Liver (tissue), 10 donors: ENCODE measurements at places on chromosomes 12 and 14. TPM values are rescaled to one million over a fixed set of nuclear protein-coding genes. Genes with fewer than 3 reads are reported as not detected.

DNA sequence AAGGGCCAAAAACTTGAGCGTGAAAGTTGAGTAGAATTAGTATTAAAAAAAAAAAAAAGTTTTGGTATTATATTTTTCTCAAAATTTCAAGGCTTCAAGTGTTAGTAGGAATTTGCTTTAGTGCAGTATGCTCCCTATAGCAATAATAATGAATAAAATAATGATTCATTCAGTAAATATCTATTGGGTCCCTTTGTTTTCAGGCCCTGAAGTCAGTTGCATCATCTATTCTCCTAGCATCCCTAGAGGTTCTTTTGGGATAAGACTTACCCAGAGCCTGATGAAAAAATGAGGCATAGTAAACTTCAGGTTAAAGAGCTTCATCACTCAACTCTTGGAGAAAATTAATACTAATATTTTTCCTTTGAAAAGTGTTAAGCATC is 1.1 kb downstream of the KMT5A start:
- no peak for DNase-seq

GRCh38 chr12:29807129-29807528 is 23.4 kb upstream of the TMTC1 start:
- no peak for DNase-seq

WIF1 gene
- not detected for total RNA-seq

- DNase-seq, result no peak
Observed at GRCh38 chr12:26631846-26632245, 201.1 kb downstream of the ITPR2 start.

CIDEB gene
- total RNA-seq, result 32.1 TPM

GRCh38 chr14:20498622-20499021 is 6.7 kb upstream of the RNASE10 start:
- DNase-seq, result no peak

DNA sequence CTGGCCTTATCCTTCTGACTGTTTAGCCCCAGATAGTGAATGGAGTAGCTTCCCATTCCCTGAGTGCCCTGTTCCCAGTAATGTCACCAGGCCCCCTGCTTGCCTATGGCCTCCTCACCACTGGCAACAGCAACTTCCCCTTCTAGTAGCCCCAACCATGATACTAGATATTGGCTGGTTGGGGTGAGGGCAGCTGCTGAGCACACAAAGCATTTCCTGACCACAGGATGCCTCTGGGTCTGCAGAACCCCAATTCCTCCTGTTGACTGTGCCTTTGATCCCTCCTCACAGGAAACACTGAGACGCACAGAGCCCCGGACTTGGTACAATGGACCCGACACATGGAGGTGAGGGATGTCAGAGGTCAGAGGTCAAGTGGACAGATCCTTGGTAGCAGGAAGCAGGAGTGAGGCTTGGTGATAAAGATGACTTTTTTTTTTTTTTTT is 597 bp downstream of the SOAT2 start:
- no peak for DNase-seq

- DNase-seq, result no peak
Observed at GRCh38 chr14:53879747-53880146, 76.9 kb downstream of the BMP4 start.

DNA sequence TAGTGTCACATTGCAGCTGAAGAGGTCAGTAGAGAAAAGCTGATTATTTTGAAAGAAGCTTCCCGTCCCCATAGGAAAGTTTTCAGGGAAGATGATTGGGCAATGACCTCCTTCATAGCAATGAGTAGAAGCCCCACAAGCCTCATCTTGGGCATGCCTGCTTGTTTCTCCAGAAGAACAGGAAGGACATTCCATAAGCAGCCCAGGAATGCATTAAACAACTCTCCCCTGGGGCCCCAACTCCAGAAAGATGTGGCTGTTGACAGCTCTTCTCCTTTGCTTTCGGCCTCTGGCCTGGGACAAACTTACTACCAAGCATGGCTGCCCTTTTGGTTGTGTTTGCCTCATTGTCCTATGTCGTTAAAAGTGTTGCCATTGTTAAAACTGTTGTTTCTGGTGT is 5.7 kb upstream of the VDR start:
- DNase-seq, result no peak

DNA sequence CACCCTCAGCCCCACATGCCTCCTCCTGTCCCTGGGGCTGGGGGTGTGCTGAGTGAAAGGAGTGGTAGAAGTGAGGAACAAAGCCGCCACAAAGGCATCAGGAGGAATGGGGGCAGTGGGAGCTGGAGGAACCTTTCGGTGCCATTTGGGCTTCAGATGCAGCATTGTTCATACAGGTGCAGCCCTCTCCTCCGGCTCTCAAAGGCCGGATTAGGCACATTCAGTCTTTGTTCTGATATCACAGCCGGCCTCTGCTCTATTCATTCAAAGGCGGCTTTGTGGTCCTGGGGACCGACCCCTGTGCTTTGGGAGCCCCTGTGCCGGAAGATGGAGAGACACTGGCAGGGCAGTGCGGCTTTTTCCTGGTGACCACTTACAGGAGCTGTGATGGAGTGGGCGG is 53.2 kb downstream of the SMOC1 start:
- DNase-seq, result no peak

ANG gene
- total RNA-seq, result 153 TPM

- DNase-seq, result no peak
Observed at GRCh38 chr12:69966409-69966808, 141.4 kb downstream of the MYRFL start.

- DNase-seq, result no peak
Observed at GRCh38 chr12:68981516-68981915, 48.5 kb upstream of the CPM start.

- DNase-seq, result no peak
Observed at GRCh38 chr12:94074980-94075629, 73.3 kb upstream of the PLXNC1 start.

KRT74 gene
- not detected for total RNA-seq

DNA sequence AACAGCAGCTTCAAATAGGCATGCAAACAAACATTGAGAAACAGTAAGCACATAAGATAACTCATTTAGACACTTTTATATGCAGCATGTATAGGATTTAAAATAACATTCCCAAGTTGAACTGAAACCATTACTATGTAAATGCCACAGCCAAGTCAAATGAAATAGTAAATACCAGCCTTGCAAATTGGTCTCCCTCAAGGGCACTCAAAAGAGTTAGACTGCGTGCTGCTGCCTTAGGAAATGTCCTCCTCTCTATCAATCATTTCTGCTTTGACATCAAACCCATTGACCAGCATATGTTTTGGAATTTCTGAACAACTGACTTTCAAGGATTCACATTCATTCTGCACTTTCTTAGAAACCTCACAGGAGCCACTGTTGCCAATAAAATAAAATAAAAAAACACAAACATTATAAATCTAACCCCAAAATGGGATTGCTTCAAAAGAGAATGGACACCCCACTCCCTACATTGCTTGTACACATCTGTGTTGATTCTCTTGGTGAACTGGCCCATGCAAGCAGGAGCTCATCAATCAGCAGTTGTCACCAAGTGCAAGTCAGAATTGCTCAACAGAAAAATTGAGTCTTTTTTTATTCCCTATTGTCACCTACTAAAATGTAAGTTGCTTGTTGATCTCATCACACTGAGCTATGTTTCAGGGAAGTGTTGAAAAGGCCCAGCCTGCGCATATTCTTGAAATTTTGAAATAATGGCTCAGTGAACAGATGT is 256.2 kb downstream of the DAD1 start:
- no peak for DNase-seq

- no peak for DNase-seq
Observed at GRCh38 chr12:54689034-54689372, 40.8 kb upstream of the DCD start.

DNA sequence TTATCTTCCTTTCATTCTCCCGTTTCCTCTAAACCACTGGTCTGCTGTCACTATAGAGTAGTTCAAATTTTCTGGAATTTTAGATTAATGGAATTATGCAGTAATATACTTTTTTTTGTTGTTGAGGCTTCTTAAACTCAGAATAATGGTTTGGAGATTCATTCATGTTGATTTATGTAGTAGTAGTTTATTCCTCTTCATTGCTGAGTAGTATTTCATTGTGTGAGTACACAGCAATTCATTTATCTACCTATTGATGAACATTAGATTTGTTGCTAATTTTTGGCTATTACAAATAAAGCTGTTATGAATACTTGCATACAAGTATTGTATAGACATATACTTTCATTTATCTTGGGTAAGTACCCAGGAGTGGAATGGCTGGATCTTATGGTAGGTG is 7.2 kb downstream of the RASSF8 start:
- DNase-seq, result no peak

- DNase-seq, result no peak
Observed at GRCh38 chr14:52852810-52853521, 61.6 kb upstream of the GNPNAT1 start.

NRIP2 gene
- 0.25 TPM for total RNA-seq

GRCh38 chr12:123100450-123100849 is 50.4 kb downstream of the PITPNM2 start:
- DNase-seq, result no peak

- no peak for DNase-seq
Observed at GRCh38 chr12:24898185-24898584, 50.7 kb downstream of the BCAT1 start.

GRCh38 chr14:53912021-53912420 is 44.6 kb downstream of the BMP4 start:
- DNase-seq, result no peak

GRCh38 chr12:124745891-124746570 is 117.6 kb downstream of the SCARB1 start:
- DNase-seq, result peak; percentile 47

DNA sequence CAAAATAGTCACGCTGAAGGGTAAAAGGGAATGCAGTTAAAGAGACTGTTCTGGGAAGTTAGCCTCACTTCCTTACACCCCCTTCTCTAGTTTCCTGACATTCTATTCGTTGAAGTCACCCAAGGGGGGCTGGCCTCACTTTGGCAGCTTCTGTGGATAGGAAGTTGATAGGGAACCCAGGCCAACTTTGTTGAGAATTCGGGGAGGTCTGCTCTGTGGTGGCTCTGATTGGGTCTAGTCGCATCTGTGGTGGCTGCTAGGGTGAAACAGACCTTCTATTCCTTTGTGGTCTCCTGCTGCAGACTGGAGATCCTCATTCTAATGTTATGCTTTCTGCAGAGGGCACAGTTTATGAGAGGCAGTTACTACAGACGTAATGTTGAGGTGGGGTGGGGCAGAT is 28.8 kb upstream of the GZMB start:
- no peak for DNase-seq

DNA sequence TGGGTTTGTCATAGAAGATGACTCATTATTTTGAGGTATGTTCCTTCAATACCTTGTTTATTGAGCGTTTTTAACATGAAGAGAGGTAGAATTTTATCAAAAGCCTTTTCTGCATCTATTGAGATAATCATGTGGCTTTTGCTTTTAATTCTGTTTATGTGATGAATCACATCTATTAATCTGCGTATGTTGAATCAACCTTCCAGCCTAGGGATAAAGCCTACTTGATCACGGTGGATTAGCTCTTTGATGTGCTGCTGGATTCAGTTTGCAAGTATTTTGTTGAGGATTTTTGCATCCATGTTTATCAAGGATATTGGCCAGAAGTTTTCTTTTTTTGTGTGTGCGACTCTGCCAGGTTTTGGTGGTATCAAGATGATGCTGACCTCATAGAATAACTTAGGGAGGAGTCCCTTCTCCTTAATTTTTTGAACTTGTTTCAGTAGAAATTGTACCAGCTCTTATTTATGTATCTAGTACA is 602.6 kb downstream of the SNAPC1 start:
- no peak for DNase-seq

TMEM132C gene
- 0.08 TPM for total RNA-seq

DNA sequence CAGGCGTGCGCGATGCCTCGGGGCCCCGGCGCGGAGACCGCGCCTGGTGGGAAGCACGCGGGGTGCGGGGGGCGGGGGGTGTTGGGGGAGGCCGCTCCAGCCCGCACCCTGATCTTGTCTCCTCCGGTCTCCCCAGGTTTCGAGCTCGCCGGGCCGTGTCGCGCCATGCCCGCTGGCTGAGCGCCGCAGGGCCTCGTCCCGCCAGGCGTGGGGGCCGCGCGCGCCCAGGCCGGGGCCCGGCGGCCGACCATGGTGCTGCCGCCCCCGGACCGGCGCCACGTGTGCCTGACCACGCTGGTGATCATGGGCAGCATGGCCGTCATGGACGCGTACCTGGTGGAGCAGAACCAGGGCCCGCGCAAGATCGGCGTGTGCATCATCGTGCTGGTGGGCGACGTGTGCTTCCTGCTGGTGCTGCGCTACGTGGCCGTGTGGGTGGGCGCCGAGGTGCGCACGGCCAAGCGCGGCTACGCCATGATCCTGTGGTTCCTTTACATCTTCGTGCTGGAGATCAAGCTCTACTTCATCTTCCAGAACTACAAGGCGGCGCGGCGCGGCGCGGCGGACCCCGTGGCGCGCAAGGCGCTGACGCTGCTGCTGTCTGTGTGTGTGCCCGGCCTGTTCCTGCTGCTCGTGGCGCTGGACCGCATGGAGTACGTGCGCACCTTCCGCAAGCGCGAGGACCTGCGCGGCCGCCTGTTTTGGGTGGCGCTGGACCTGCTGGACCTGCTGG is 2.4 kb downstream of the TMEM121 start:
- DNase-seq, result no peak

DNA sequence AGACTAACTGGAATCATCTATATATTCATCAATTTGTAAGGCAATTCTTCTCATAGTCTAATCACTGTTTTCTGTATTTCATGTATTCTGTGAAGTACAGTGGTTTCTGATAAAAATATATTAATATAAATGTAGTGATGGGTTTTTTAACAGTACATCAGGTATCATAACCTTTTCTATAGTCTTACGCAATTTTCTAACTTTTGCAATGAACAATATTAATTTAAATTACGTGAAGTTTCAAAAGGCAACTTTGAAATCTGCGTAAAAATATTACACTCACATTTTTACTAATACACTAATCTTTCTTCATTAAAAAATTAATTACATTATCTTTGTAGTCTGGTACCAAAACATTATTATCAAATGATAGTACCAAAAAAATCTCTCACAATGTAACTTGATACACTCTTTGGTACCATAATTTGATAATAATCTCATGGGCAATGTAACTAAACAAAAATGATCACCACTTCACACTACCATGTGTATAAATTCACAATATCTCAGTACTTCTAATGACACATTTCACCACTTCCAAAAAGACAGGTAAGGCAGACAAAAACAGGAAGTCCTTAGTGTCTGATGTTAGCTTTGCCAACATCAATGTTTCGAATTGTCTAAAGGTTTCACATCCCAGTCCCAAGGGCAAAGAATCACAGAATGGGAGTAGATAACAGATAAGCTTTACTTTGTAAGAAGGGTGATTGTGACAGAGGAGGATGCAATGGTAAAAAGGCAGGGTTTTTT is 8.7 kb downstream of the DNAI7 start:
- DNase-seq, result no peak
